ENCODE measurements at places on chromosomes 2 and 18.

- peak; percentile 67 for DNase-seq
These were observed 49.8 kb downstream of the FBLN7 start for GRCh38 chr2:112187805-112188596.

GRCh38 chr18:76518860-76519538 is 24.0 kb upstream of the ZNF516 start:
- DNase-seq, result no peak

DNA sequence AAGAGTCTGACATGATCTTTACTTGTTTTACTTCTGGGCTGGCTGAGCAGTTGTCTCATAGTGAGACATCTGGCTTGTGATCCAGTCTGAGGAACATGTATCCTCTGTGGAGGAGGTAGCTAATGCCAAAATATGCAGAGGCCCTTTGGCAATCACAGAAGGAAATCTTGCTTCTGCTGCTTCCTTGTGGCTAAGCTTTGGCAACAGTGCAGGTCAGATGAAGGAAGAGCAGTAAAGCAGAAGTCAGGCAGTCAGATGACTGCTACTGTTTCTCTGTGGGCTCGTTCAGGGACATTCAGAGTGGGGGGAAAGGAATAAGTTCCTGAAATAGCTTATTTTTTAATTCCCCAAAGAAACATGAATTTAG is 22.3 kb downstream of the DOK1 start:
- DNase-seq, result no peak

GRCh38 chr2:201414099-201415023 is 36.9 kb downstream of the TRAK2 start:
- DNase-seq, result no peak

DNA sequence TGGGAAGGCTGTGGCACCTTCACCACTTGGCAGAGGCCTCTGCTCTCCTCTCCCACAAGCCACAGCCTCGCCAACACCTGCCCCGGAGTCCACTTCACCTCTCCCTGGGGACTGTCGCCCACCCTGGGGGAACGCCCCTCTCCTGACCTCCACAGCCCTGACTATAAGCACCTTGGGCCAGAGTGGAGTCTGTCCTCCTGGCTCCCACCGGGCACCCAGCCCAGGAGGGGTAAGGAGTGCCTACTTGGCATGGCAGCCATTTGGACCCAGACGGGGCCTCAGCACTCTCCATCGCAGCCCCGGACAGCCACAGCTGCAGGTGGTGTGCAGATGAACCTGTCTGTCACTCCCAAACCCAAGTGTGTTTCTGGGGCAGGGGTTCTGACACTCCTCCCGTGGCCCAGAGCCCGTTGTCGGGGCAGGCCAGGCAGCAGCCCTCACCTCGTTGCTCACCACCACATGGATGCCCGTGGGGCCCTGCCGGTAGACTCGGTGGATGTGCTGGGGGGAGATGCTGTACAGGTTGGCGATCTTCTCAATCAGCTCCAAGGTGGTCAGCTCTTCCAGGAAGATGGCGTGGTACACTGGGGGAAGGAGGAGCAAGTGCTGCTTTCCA is 53.5 kb downstream of the TFCP2L1 start:
- no peak for DNase-seq

- DNase-seq, result no peak
These were observed 105.5 kb downstream of the NCKAP5 start for GRCh38 chr2:133462811-133463210.

- DNase-seq, result no peak
These were observed 20.5 kb downstream of the UBE2F start for GRCh38 chr2:237987268-237987667.
